ENCODE measurements at places on chromosomes 1 and 21.

GRCh38 chr1:60913039-60913438, 169.3 kb upstream of the NFIA start:
- DNase-seq = no peak

GRCh38 chr1:99503276-99503747, 142.6 kb upstream of the PALMD start:
- no peak for DNase-seq

GRCh38 chr1:32454726-32455125, 10.1 kb upstream of the ZBTB8B start:
- no peak for DNase-seq

- DNase-seq = no peak
These were observed 4.8 kb downstream of the MFSD2A start for GRCh38 chr1:39959651-39960333.

- DNase-seq = no peak
These were observed 43.4 kb downstream of the TMEM51 start for GRCh38 chr1:15196807-15197530.

GRCh38 chr1:117179471-117179870, 31.3 kb downstream of the VTCN1 start:
- no peak for DNase-seq

DNA sequence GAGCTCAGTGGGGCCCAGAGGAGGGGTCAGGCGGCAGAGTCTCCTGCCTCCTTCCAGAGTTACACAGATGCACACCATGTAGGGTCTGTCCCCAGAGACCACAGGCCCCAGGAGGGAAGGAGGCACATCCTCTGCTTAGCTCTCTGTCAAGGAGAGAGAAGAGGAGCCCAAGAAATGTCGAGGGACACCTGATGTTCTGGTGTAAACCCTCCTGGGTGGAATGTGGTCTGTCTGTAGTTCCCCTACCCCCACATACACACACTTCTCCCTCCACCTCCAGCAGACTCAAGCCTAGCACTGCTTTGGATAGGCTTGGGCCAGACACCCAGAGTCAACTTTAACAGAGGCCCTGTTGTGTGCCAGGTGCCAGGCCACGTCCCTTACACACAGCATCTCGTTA, 34.2 kb downstream of the KIF21B start:
- DNase-seq = no peak

DNA sequence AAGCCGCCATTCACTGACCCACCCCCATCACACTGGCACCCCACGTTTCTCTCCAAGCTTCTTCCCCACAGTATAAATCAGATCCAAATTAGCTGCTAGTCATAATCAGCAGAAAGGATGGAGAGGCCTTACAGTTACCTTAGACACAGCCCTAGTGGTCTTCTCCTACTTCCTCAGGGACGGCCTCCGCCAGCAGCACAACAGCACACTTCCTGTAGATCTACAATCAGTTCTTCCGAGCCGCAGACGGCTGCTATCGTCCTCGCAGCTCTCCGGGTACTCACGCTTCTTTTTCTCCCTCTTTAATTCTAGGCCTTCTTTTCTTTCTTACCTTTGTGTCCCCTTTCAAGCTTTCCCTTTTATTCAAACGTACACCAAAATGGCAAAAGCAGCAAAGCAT, 313.5 kb downstream of the SMYD3 start:
- no peak for DNase-seq

DNA sequence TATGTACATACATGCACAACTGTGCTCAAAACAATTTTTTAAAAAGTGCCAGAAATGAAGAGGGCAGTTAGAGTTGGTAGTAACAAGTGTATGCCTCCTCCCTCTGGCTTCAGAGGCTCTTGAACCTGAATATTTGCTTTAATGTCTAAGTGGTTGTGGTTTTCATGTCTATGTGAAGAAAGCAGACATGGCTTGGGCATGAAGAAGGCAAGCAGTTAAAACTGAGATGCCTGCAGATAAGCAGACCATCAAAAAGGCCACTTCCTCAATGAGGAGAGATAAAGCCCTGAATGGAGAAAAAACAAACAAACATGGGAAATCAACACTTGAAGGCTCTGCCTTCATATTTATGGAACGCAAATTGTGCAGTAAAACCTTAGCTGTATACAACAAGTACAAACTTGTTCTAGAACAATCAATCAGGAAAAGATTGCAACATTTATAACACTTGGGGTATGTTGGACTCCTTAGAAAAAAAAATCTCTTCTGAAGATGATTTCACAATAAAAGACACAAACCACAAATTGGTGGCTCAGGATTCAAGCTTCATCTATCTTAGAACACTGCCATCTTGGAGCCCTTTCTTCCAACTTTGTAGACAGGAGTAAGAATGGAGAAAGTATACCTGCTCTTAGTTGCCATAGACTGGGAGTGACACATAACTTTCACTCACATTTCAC, 52.7 kb upstream of the PLA2G4A start:
- peak; percentile 68 for DNase-seq

DNA sequence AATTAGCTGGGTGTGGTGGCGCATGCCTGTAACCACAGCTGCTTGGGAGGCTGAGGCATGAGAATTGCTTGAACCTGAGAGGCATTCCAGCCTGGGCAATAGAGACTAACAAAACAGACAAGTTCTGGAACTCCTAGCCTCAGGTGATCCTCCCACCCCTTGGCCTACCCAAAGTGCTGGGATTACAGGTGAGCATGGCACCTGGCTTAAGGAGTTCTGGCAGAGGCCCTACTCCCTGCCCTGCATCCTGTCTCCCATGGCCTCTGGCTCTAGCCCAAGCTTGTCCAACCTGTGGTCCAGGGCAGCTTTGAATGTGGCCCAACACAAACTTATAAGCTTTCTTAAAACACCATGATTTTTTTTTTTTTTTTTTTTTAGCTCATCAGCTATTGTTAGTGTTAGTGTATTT, 20.4 kb downstream of the TOMM20 start:
- peak; percentile 43 for DNase-seq

DNA sequence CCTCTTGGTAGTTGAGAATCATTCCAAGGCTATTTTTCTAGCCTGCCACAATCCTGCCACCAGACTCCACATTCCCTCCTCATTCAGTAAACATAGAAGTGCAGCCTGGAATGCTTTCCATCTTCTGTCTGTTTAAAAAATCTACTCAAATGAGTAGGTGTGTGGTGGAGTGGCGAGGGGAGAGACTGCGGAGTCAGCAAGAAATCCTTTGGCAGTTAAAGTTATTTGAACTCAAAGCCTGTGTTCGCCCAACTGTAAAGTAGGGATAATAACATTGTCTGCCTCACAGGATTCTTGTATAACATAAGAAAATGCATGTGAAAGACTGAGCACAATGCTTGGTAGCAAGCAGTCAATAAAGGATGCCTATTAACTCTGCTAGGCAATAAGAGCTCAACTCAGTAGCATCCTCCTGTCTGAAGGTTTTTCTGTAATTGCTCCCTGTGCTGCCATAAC, 22.2 kb upstream of the DPT start:
- DNase-seq = no peak

GRCh38 chr1:202268817-202269216, 72.9 kb downstream of the UBE2T start:
- DNase-seq = peak; percentile 30

DNA sequence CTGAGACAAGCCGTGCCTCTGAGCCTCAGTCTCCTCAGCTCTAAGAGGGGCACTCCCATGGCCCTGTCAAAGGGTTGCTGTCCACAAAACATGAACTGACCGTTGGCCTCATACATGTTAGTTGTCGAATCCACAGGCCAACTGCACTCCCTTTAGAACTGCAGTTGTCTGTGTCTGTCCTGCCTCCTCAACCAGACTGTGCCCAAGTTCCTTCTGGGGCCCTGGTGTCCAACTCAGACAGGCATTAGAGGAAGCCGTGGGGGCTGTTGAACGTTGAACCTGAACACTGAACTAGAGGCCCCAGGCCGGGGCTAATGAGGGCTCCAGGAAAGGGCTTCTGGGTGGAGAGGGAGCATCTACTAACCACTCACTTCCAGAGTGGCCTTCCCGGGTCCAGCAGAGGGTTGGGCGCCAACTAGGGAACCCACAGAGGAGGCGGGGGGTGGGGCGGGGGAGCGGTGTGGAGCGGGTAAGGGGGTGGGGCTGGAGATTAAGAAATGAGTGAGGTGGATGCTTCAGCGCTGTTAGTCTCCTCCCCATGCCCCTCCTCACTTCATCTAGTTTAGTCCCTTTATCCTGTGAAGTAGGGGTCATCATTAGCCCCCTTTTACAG, at the start of gene RAB42:
RAB42 (plus strand) TSS at position 558 of the 613 bp plus-strand sequence. CDS start 247 bp downstream, outside the sequence.
- peak; percentile 54 for DNase-seq

DNA sequence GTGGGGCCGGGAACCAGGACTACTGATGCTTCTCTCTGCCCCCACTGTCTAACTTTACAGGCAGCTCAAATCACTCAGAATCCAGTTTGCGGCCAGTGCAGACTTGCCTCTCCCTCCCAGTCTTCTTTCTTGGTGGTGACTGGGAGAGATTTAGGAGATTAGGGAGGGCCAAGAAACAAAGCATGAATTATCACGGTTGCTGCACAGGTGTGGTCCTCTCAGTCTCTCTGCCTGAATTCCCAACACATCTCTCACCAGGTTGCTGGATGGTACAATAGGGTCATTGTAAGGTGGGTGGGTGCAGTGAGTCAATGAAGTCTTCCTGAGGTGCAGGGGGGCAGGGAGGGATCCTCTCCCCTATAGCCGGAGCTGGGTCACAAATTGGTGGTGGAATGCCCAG, 12.6 kb downstream of the S100A11 start:
- DNase-seq = peak; percentile 87

DNA sequence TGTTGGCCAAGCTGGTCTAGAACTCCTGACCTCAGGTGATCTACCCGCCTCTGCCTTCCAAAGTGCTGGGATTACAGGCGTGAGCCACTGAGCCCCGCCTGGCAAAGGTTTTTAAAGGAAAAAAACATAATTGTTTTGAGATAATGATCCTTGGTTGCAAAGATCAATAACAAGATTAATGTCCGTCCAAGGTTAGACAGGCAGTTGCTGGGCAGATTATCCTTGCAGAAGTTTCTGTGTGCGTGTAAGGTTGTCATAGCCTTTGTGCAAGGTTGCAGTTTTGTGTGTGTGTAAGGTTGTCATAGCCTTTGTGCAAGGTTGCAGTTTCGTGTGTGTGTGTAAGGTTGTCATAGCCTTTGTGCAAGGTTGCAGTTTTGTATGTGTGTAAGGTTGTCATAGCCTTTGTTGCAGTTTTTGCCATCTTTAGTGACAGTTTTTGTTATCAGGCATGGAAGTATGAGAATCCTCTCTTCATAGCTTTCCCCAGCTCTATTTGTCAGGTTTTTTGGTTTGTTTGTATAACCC, 3.6 kb downstream of the YBEY start:
- no peak for DNase-seq

- no peak for DNase-seq
These were observed 97.9 kb upstream of the KIF26B start for GRCh38 chr1:245056913-245057312.

DNA sequence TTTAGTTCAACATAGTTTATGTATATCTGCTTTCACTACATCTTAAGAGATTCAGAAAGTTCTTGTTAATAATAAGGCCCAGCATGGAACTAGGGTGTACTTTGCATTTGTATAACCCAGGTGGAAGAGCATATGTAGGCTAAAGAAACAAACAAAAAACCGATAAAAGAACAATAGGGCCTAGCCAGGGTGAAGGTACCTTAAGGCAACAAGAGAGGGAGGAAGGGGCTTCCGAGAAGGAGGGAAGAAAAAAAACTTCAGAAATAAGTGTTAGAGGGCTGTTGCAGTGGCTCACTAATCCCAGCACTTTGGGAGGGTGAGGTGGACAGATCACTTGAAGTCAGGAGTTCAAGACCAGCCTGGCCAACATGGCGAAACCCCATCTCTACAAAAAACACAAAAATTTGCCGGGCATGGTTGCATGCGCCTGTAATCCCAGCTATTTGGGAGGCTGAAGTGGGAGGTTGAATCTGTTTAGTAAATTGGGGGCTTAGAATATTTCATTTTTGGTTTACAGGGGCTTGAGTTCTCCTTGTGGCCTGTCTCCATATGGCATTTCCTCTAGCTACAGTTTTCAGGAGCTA, 4.7 kb upstream of the SPATA45 start:
- DNase-seq = no peak

DNA sequence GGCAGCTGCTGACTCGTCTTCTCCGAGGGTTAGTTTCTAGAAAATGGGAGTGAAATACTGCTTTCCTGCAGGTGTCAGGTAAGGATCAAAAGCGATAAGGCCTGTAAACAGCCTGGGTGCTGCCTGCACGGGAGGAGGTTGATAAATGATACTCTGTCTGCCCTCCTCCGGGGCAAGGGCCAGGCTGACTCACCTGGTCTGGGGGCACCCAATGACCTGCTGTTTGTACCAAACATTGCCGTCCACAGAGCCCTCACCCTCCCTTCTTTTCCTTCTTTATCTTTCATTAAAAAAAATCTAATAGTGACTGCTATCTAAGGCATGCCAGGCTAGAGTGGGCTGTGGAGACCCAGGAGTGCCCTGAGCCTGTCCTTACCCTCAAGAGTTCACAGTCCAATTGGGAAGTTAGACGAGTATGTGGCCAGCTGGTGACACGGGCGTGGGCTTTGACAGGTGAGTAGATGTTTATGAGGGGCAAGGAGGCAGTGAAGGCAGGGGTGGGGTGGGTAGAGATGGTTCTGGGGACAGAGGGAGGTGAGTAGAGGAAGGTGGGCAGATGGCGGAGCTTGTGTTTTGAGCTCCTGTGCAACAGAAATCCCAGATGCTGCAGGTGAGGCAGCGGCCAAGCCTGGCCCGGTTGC, 16.2 kb downstream of the EDN2 start:
- DNase-seq = no peak

DNA sequence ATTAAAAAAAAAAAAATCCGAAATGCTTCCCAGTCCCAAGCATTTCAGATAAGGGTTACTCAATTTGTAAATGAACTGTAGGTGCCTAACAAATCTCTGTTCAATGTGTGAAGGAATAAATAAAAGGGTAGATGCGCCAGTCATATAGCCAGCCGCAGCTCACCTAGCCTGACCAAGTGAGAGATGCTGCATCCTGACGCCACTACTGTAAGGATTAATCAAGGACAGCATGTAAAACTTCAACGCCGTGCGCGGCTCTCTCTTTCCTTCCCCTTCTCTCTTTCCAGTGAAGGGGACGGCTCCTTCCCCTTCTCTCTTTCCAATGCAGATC, 441 bp downstream of the PPT1 start:
- DNase-seq = no peak

- DNase-seq = peak; percentile 14
These were observed 16.1 kb downstream of the TOMM20 start for GRCh38 chr1:235112297-235113182.
